ENCODE measurements at places on chromosomes 2 and 18.

- no peak for DNase-seq
Measured at GRCh38 chr2:120934574-120935338, 199.1 kb downstream of the GLI2 start.

DNA sequence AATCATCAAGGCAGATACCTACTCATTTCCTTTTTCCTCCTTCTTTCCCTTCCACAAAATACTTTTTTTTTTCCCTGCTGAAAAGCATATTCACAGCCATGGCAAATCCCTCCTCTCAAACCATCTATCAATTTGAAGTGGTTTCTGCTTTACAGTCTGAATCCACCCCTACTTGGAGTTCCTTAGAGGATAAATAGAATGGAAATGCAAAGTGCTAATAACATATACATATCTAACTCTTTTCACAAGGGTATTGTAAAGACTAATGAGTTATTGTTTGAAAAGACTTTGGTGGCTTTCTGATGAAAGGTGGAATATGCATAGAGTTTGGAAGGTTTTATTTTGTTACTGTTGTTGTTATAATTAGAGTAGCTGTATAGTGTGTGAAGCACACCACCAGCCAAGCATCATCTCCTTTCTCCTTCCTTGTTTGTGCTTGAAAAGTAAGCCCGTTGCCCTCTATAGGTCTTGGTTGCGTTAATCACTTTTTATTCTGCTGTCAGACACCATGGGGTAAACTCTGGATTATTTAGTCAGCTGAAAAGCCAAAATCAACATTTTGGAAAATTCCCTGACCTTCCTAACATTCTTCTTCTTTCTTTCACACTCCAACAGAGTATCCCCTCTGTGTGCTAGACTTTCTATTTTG, 2126.9 kb upstream of the CELF4 start:
- DNase-seq = no peak

DNA sequence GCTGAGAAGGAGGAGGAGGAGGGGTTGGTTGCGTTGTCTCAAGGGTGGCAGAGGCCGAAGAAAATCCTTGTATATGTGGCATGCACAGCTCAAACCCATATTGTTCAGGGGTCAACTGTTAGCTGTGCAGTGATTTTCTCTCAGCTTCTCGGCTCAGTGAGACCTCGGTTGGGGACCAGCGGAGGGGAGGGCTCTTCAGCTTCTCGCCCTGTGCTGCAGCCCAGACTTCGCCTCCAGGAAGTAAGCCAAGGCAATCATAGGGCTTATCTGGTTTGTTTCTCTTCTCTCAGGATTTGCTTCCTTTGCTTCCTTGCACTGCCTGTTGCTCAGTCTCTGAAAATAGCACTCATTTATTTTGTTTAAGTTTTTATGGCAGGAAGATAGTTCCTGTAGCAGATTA, 85.5 kb downstream of the SOWAHC start:
- no peak for DNase-seq

GRCh38 chr2:240499309-240500301, 58.2 kb downstream of the ANKMY1 start:
- DNase-seq = no peak

DNA sequence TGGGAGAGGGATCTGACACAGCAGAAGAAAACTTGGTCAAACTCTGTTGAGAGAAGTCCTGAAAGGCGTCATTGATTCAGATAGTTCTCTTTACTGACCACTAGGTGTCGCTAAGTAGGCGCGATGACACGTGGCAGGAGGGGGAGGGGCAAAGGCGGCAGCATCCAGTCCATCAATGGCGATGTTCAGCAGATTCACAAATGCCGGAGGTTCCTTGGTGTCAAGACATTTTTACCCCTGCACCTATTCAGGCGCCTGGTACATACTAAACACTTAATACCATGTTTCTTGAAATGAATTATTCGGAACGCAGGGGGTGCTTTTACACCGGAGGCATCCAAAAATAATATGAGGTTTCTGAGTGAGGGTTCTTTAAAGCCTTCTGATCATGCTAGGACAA, 3.0 kb upstream of the PLEK start:
- DNase-seq = peak; percentile 87

Measured in CD8-positive, alpha-beta memory T cell (primary cell).